ENCODE measurements at places on chromosomes 12 and 14.

DNA sequence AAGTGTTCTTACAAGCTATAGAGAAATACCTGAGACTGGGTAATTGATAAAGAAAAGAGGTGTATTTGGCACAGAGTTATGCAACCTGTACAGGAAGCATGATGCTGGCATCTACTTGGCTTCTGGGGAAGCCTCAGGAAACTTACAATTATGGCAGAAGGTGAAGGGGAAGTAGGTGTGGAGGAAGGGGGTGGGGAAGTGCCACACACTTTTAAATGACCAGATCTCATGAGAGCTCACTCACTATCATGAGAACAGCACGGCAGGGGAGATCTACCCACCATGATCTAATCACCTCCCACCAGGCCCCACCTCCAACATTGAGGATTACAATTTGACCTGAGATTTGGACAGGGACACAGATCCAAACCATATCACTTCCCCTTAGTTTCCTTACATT, 32.8 kb downstream of the TSHR start:
- DNase-seq, result no peak

GRCh38 chr14:91996948-91997371, 42.9 kb downstream of the TRIP11 start:
- DNase-seq, result peak; percentile 42

DNA sequence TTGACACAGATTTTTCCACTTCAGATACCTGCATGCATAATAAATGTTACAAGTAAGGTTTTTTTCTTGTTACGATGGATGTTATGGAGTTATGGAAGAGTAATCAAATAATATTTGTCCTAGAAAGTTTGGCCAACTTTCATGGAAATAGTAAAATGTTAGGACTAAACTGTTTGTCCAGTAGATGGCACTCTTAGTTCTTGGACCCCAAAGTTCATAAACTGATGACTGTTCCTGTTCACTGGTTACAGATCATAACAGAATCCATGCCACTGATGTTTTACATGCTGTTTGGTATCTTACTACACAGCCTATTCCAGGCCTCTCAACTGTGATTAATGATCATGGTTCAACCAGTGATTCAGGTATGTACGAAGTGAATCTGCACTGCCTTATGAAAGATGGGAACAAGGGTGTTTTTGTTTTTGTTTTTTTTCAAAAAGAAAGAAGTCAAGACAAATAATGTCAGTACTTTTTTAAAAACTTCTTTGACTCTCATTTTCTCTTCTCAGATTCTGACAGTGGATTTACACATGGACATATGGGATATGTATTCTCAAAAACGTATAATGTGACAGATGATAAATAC, 48.8 kb upstream of the SLCO1C1 start:
- no peak for DNase-seq

GRCh38 chr12:105330931-105331804, 677 bp downstream of the C12orf75 start:
- peak; percentile 36 for DNase-seq

DNA sequence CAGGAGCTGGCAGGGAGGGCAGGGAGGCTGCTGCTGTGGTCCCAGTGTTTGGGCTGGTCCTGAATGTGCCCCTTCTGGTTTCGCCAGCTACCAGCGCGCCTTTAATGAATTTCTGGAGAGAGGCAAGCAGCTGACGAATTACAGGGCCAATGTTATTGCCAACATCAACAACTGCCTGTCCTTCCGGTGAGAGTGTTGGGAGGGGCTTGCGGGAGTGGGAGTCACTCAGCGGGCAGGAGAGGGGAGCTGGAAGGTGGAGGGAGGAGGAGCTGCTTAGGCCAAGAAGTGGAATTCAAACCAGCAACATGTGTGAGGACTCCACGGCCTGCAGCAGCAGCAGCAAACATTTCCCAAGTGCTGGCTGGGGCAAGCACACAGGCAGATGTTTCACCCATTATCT, 7.7 kb downstream of the TNFAIP2 start:
- no peak for DNase-seq

DNA sequence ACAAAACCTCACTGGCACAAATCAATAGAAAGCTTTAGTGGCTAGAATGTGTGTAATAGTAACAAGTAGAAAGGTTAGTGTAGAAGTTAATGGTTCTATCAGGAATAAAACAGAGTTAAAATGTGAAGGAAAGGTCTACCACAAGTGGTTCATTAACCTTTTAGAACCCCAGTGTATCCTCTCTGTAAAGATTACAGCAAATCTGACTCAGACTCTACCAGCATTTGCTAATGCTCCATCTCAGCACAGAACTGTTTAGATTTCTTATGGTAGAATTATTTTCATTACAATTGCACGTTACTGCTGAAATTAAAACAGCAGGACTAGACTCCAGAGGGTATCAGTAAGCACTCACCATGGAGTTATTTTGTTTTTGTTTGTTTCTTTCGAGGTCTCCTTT, 609.0 kb upstream of the LMO3 start:
- DNase-seq, result no peak

GRCh38 chr12:117466677-117467362, 105.4 kb upstream of the NOS1 start:
- DNase-seq, result no peak

DNA sequence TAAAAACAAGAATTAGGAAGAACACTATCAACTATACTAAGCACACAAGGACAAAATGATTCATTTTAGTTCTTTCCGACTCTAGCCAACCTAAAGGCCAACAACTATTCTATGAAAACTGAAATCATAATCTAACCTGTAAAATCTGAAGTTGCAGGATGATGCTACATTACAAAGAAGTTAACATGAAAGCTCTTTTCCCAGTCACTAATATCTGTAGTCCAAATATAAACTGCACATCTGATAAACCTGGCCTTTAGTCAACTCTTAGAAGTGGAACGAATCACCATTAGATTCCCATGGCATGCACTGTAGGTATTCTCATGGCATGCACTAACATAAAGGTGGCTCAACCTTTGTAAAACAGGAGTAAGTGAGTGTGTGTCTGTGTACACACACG, 41.7 kb downstream of the BLTP3B start:
- no peak for DNase-seq

GRCh38 chr12:5904969-5905368, 40.1 kb downstream of the ANO2 start:
- DNase-seq, result no peak

DNA sequence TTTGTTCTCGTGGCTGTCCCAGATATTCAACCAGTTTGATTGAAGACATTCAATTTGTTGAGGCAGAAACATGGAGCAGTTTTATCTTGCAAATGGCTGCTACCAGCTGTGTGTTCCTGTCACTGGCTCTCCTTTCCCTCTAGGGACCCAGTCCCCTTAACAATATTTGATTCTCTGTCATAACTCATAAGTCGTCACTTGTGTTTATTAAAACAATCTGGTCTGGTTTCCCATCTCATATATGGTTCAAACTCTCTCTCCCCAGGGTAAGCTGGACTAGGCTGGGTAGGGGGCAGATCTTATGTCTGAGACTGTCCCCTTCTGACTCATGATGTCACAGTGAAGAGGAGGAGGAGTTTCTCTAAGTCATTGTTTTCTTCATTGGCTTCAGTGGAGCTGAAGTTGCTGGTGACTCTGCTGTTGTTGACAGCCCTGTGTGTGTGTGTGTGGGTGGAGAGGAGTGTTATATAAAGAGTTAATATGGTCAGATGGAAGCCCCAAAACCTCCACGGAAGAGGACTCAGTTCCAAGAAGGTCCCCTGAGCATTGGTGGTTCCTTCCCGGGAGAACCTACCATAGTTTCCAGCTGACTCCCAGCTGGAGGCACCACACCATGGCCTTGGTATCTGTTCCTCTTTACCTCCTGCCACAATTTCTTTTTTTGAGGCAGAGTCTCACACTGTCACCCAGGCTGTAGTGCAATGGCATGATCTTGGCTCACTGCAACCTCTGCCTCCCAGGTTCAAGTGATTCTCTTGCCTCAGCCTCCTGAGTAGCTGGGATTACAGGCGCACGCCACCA, 16.1 kb upstream of the GNG2 start:
- no peak for DNase-seq

DNA sequence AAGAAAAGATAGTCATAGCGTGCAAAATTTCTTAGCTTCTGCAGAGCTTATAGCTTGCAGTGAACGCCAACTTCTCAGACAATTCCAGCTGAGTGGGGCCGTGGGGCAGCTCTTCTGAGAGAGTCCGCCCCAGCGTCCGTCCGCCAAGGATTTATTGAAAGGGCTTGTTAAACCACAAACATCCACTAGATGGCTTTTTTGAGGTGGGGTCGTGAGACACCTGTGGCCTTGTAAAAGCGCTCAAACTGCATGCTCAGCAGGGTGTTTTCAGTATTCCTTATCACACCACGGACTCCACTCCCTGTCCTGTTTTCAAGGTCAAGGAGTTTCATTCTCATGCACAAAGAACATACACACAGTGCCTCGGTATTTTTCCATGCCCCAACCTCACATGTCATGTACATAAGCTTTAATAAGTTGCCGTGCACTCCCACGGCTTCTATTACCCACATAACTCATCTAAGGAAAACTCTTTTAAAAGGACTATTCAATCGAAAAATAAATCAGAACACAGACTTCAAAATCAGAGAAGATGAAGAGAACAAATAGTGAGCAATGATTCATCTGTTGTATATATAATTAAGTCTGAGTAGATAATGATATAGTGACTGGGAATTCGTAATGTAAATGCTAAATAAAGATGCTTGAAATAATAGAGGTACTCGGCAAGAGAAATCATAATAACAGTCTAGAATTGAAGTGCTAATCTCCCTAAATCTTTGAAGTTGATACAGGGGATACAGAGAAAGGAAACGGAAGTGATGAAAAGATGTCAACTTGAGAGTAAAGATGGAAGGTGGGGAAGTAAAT, 46.7 kb downstream of the WBP11 start:
- DNase-seq, result no peak

DNA sequence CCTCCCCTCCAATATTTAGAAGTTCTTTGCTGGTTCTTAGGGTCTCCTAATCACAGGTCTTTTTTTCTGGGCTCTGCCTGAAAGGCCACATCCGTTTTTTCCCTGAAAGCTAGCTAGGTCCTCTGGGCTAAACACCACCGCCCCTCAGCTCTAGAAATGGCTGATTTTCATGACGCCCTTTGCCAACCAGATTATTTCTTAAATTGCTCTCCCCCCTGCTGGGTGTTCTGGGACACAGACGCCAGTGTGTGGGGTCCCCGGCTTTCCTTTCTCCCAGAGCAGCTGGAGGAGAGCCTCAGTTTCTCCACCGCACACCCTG, 45.3 kb upstream of the ATP23 start:
- DNase-seq, result no peak

DNA sequence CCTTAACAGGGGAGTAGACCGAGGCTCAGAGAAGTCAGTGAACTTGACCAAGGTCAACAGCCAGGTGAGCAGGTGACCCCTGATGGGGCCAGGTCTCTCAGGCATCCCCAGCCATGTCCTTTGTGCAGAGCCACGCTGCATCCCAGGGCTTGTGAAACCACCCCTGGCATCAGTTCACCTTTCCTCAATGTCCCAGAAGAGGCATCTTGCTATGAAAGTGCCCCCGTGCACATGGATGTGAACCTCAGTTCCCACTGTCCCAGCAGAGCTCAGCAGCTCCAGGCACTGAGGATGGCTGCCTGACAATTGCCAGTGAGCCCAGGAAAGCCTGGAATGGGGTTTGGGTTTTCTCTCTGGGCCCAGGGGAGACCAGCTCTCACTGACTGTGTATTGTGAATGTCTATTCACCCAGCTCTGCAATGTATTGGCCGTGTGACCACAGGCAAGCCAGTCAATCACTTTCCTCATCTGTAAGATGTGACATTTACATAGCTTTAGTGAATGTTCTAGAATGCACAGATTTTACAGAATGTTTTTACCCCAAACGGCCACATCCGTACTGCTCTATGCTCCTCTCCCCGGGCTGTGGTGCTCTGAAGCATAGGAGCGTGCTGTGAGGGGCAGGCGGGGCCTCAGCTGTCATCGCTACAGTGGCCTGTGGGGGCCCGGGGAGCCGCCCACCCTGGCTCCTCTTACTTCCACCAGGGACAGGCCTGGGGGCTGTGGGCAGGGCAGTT, 4.9 kb downstream of the CACNA2D4 start:
- DNase-seq, result no peak

- DNase-seq, result no peak
Measured at GRCh38 chr14:105147671-105148603, 20.6 kb downstream of the JAG2 start.

DNA sequence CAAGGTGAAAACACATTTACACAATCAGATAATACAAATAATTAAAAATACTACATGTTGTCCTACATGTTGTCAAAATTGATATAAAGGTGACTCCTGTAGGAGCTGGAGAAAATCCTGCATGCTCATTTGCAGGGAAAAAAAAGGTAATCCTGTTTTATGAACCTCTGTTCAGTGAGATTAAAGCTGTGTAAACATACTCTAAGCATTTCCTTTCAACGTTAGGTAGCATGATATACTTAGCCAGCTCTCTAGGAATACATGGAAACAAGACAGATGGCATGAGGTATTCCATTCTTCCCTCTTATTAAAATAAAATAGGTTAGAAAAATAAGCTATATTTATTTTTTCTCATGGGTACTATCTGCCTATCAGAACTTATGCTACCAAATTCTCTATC, 635.7 kb upstream of the FLRT2 start:
- DNase-seq, result no peak

GRCh38 chr12:88431246-88431645, 149.0 kb downstream of the KITLG start:
- DNase-seq, result no peak

- DNase-seq, result no peak
Measured at GRCh38 chr14:52352061-52352491, 38.0 kb downstream of the PTGER2 start.

- DNase-seq, result no peak
Measured at GRCh38 chr14:65042731-65043372, 56.2 kb downstream of the FNTB start.

DNA sequence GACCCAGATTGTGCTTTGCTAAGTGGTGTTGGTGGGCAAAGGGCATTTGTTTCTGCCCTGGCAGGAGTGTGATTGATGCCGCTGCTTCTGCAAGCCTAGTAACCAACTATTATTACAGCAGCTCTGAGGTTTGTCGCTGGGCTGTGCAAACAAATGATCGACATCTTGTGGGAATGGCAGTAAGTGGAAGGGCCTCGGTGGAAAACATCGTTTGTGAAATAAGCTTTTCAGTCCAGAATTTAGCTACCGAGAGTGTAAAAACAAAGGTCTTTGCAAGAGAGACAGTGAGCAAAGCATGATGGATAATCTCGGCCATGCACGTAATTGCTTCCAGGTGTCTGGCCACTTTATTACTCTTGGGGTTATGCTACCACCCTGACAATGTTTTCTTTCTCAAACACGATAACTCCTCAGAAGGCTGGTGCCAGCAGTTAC, 397.7 kb upstream of the PRICKLE1 start:
- no peak for DNase-seq

- DNase-seq, result peak; percentile 83
Measured at GRCh38 chr12:52884526-52885293, 20.2 kb downstream of the KRT8 start.

GRCh38 chr14:61596990-61597389, 98.3 kb upstream of the HIF1A start:
- DNase-seq, result no peak

DNA sequence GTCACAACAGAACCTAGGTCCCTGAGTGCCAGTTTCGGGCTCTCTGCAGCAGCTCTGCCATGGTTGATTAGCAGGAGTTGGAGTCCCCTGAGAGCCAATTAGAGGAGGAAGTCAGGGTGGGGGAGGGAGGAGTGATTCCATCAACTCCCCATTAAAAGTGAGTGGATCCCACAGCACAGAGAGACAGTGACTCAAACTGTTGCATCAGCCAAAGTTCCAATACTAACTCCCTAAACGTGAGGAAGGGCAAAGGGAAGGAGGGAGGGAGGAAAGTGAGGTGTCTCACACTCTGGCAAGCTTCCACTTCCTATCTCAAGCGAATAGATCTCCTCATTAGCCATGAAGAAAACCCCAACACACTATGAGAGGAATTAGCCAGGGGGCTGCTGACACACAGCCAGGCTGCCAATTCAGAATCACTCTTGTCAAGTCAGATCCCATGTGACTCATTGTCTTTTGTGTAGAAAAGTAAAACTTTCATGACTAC, 23.6 kb downstream of the OR11H4 start:
- DNase-seq, result no peak

Measured in naive thymus-derived CD4-positive, alpha-beta T cell (primary cell).